ENCODE measurements at places on chromosomes 5 and 9. TPM values are rescaled to one million over a fixed set of nuclear protein-coding genes. Genes with fewer than 3 reads are reported as not detected.

Gene AK8
- 2.1 TPM for total RNA-seq

Gene EXOC3
- 70.7 TPM for total RNA-seq

Gene PCDHA12
- total RNA-seq: 5.4 TPM

Gene PLCXD3
- 18.0 TPM for total RNA-seq

Gene PCDH12
- total RNA-seq: 0.80 TPM

Gene KCNV2
- not detected for total RNA-seq

Gene ELOVL7
- 49.5 TPM for total RNA-seq

Gene PDCD1LG2
- total RNA-seq: 0.63 TPM

Gene LCN1
- not detected for total RNA-seq

Gene ARHGAP26
- 156 TPM for total RNA-seq

Gene PCDHB4
- total RNA-seq: 23.8 TPM

Gene CTXN3
- total RNA-seq: 7.0 TPM

Gene PCDHB8
- 10.8 TPM for total RNA-seq

Gene IL9
- total RNA-seq: not detected

Gene RNF208
- 69.0 TPM for total RNA-seq

Gene KIF4B
- 0.61 TPM for total RNA-seq

Gene LHX3
- total RNA-seq: not detected

Gene ANKRD31
- 1.2 TPM for total RNA-seq

Gene SHISAL2B
- not detected for total RNA-seq

Gene NRG2
- total RNA-seq: 13.1 TPM

Gene GOLGA2
- total RNA-seq: 99.4 TPM

Gene TRIM14
- total RNA-seq: 10.1 TPM

Gene MARCOL
- total RNA-seq: not detected

Gene SAXO1
- 0.63 TPM for total RNA-seq

Gene CPLANE1
- 50.7 TPM for total RNA-seq

Gene C7
- 2.5 TPM for total RNA-seq

Gene C8G
- 2.3 TPM for total RNA-seq

Gene ELAVL2
- 107 TPM for total RNA-seq

Gene PROB1
- 4.0 TPM for total RNA-seq

Gene FPGS
- total RNA-seq: 37.3 TPM

Gene TAF11L3
- not detected for total RNA-seq

Gene SLC6A7
- total RNA-seq: 76.0 TPM

Gene ADRB2
- total RNA-seq: 4.4 TPM

Gene CCNO
- total RNA-seq: 9.6 TPM

Gene TIMD4
- not detected for total RNA-seq

Gene SLC9A3
- 1.1 TPM for total RNA-seq

Gene ITGA1
- 18.7 TPM for total RNA-seq

Gene ICE1
- 37.4 TPM for total RNA-seq

Gene EGFL7
- 77.0 TPM for total RNA-seq

Gene GRXCR2
- not detected for total RNA-seq

Gene PDLIM4
- total RNA-seq: 12.1 TPM

Gene TRIM41
- total RNA-seq: 46.5 TPM

Gene MARVELD2
- 1.5 TPM for total RNA-seq

Gene ISL1
- total RNA-seq: not detected

Gene ZBED3
- 15.8 TPM for total RNA-seq

Gene ADAMTS2
- total RNA-seq: 9.4 TPM

Gene SLC34A1
- not detected for total RNA-seq

Gene PRRX2
- 0.75 TPM for total RNA-seq

Gene F2RL2
- 0.24 TPM for total RNA-seq

Gene TAL2
- 1.0 TPM for total RNA-seq

Gene GPX8
- total RNA-seq: 0.40 TPM

Gene GFI1B
- total RNA-seq: 0.50 TPM

Gene STK32A
- total RNA-seq: 10.6 TPM

Gene ADAM19
- total RNA-seq: 10.3 TPM

Gene SPINK5
- not detected for total RNA-seq

Gene C5
- 5.6 TPM for total RNA-seq

Gene PTTG1
- total RNA-seq: 13.9 TPM

Gene FOXD4L6
- 1.3 TPM for total RNA-seq

Measured in dorsolateral prefrontal cortex (tissue), 122 donors.